ENCODE measurements at places on chromosomes 5 and 9. TPM values are rescaled to one million over a fixed set of nuclear protein-coding genes. Genes with fewer than 3 reads are reported as not detected.

FOXI1 gene
- not detected for total RNA-seq

NR5A1 gene
- total RNA-seq, result 0.21 TPM

IL33 gene
- 3.6 TPM for total RNA-seq

SLC6A19 gene
- total RNA-seq, result not detected

ANKRD18B gene
- 16.6 TPM for total RNA-seq

GLRA1 gene
- total RNA-seq, result not detected

PCDHB7 gene
- total RNA-seq, result under 0.01 TPM

GARIN3 gene
- not detected for total RNA-seq

RETREG1 gene
- total RNA-seq, result 24.3 TPM

ZNF354C gene
- total RNA-seq, result 1.9 TPM

PCDHB8 gene
- under 0.01 TPM for total RNA-seq

CTXN3 gene
- total RNA-seq, result not detected

TAF1L gene
- under 0.01 TPM for total RNA-seq

ENTPD8 gene
- total RNA-seq, result 0.24 TPM

CSF2 gene
- total RNA-seq, result not detected

HK3 gene
- total RNA-seq, result not detected

BARX1 gene
- not detected for total RNA-seq

ADAMTSL1 gene
- not detected for total RNA-seq

RICTOR gene
- 60.1 TPM for total RNA-seq

CAVIN4 gene
- total RNA-seq, result under 0.01 TPM

C9orf50 gene
- total RNA-seq, result not detected

RFX3 gene
- 1.2 TPM for total RNA-seq

TDRD7 gene
- 3.2 TPM for total RNA-seq

GRAMD2B gene
- 23.4 TPM for total RNA-seq

TMEFF1 gene
- 0.21 TPM for total RNA-seq

PCDHGC5 gene
- total RNA-seq, result 0.21 TPM

SLC1A1 gene
- total RNA-seq, result 8.2 TPM

MBLAC2 gene
- 3.8 TPM for total RNA-seq

DIPK1B gene
- 0.43 TPM for total RNA-seq

PRUNE2 gene
- total RNA-seq, result under 0.01 TPM

SMIM23 gene
- total RNA-seq, result not detected

SLCO6A1 gene
- total RNA-seq, result not detected

ARSI gene
- total RNA-seq, result 14.9 TPM

SQSTM1 gene
- 645 TPM for total RNA-seq

GPR21 gene
- 0.48 TPM for total RNA-seq

SPINK5 gene
- total RNA-seq, result 14.1 TPM

PCDHGB7 gene
- 3.4 TPM for total RNA-seq

ZBTB5 gene
- 11.3 TPM for total RNA-seq

MYOT gene
- not detected for total RNA-seq

CCNI2 gene
- 0.48 TPM for total RNA-seq

FTMT gene
- not detected for total RNA-seq

C9 gene
- total RNA-seq, result not detected

SPINK1 gene
- 3.6 TPM for total RNA-seq

Measured in tracheal epithelial cell (primary cell).